Activated CD4-positive, alpha-beta T cell treated with anti-CD3 and anti-CD28 coated beads, Interleukin-2, amount 50 U/mL, for 1 hour (primary cell): ENCODE measurements at places on chromosomes 12 and 14.

DNA sequence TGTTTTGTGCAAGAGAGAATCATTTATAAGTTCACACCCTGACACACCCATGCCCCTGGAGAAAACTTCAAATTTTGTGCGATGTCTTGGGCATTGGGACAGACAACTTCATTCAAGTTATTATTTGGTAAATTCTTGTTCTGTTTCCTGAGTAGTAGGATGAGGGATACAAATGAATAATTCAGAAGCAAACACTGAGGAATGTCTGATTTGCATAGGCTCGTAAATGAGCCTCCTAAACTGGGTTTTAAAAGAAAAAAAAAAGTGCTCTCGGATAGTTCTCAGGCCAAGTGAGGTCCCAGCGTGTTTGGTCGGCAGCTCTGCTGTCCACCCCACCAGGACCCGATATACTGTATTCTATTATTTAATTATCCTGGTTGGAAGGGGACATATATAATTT lies 134.7 kb upstream of the CPM start:
- DNase-seq = no peak

GRCh38 chr14:91545946-91546716 lies 36.0 kb upstream of the PPP4R3A start:
- DNase-seq = no peak

GRCh38 chr14:70515811-70516210 lies 19.0 kb downstream of the ADAM20 start:
- no peak for DNase-seq

GRCh38 chr14:91088585-91089235 lies 25.2 kb upstream of the DGLUCY start:
- DNase-seq = no peak

DNA sequence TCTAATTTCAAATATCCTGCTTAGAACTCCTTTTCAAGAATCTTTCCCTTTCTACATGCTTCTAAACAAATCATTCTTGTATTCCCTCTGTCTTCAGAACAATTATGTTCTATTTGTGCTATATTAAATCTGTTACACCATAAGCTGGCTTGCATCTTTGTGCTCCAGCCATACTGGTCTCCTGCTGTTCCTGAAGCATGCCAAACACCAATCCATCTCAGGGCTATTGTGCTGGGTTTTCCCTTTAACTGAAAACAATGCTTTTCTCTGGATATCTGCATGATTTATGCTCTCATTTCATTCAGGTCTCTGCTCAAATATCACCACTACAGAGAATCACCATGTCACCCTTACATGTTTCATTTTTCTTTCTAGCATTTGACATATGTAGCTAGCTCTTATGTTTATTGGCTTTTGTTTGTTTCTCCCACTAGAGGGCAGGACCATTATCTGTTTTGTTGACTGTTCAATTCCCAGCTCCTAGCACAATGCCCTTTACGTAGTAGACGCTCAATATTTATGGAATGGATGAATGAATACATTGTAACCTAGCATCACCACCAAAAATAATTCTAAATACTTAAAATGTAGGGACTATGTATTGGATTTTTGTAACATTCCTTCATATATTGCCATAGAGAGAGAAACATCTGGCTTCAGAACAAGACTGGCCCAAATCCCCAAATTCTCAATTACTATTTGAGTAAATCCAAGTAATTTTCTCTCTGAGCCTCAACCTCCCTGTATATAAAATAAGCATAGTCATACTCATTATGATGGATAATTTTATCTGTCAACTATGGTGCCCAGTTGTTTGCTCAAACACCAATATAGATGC lies 302.0 kb upstream of the SYT1 start:
- DNase-seq = no peak

GRCh38 chr12:100612606-100613005 lies 39.1 kb downstream of the GAS2L3 start:
- no peak for DNase-seq

DNA sequence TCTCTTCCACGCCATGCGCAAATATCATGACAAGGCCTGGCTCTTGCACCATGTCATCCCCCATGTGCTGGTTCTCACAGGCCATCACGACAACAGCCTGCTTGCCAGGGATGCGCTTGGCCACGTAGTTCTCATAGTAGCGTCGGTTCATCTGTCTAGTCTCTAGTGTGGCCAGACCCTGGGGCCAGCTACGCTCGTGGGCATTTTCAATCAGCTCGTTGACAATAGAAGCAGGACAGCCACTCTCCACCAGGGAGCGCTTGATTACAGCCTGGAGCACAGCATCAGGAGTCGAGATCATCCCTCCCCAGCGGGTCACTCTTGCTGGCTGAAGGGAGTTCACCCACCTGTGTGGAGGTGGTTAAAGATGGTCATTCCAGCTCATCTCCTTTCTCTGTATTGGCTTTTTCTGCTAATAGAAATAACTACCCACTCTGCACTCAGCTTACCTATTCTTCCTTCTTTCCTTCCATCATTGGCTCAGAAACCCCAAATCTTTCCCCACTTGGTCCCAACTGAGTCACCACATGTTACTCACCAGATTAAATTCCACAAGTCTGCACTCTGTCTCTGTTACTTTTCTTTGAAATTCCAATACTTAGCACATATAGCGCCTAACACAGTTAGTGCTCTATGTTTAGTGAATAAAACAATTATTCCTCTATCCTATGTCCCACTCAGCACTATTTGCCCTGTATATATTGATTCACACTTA lies 15.1 kb downstream of the RNF41 start:
- DNase-seq = peak; percentile 38

DNA sequence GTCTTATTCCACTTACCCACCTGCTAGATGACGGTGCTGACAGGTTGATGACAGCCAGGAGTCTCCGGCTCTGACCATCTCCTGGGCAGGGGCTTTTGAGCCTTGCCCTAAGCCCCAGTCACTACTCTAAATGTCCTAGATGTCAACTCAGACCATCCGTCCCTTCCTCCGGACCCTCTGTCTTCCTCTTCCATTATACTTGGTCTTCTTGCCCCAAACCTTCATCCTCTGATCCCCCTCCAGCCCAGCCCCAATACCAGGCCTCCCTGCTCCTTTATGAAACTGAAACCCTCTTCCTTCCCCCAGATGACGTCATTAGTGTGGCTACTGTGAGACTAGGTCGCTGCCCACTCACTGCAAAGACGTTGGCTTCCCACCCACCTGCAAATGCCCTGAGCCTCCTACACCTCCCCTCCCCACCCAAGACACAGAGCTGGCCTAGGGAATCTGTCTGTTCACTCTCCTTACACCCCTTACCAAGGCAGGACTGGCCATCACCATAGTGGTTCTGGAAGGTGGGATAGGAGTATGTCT lies 10.1 kb downstream of the KRT71 start:
- DNase-seq = no peak

DNA sequence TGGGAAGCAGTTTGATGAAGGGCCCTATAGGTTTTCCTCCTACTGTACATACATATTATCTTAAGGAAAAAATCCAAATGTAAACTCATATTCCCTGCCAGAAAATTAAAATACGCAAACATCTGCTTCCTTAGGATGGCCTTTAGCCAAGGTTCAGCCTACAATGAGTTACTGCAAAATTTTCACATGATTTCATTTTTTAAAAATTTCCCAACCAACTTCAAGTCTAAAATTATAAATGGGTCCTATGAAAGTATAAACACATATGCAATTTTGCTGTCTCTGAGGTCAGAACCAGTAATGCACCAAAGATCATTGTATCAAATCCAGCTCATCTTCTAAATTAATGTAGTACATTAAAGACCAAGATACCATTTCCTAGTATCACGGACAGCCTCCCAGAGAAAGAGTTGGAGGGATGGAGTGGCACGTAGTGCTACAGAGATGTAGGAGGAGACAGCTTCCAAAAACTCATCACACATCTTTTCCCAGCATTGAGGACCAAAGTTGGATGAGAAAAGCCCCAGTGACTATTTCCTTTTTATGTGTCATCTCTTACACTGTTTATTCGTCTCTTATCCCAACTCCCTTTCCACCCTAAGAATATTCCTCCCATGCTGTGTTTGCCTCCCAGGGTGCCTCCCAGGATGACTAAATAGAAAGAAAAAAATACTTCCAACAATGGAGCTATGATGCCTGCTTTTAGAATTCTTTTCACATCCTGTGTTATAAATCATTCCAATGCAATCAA lies 92.3 kb upstream of the SLCO1C1 start:
- no peak for DNase-seq

DNA sequence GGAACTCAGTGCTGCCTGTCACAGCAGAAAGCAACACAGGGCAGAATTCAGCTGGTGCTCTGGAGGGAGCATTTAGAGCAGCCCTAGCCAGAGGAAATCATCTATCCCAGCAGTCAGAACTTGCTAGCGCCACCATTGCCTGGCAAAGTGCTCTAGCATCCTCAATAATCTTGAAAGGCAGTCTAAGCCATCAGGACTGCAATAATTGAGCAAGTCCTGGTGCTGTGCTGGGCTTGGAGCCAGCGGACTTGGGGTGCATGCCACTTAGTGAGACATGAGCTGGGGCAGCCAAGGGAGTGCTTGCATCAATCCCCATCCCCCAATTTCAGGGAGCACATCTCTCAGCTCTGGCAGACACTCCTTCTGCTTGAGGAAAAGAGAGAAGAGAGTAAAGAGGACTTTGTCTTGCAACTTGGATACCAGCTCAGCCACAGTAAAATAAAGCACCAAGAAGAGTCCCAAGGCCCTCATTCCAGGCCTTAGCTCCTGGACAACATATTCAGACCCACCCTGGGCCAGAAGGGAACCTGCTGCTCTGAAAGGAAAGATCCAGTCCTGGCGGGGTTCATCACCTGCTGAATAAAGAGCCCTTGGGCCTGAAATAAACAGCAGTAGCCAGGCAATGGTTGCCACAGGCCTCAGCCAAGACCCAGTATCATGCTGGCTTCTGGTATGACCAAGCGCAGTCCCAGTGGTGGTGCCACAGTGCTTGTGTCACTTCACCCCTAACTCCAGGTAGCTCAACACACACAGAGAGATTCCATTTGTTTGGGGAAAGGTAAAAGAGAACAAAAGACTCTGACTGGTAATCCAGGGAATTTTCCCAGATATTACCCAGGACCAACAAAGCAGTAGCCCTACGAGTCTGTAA lies 44.5 kb upstream of the ZDHHC17 start:
- DNase-seq = no peak

DNA sequence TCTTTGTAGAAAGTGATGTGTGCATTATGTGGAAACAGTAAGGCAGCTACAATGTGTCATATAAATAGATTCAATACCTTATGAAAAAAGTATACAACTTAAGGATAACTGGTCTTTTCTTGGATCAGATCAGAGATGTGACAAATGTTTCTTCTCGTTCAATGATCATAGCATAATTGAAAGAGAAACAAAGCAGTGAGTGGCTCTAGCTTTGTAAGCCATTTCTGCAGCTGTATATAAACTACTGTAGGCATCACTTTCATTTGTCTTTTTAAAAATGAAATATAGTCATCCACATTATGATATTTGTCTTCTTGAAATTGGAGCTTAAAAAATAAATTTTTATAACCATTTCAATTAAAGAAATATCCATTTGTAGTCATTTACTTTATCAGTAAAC lies 63.8 kb upstream of the LMO3 start:
- no peak for DNase-seq

DNA sequence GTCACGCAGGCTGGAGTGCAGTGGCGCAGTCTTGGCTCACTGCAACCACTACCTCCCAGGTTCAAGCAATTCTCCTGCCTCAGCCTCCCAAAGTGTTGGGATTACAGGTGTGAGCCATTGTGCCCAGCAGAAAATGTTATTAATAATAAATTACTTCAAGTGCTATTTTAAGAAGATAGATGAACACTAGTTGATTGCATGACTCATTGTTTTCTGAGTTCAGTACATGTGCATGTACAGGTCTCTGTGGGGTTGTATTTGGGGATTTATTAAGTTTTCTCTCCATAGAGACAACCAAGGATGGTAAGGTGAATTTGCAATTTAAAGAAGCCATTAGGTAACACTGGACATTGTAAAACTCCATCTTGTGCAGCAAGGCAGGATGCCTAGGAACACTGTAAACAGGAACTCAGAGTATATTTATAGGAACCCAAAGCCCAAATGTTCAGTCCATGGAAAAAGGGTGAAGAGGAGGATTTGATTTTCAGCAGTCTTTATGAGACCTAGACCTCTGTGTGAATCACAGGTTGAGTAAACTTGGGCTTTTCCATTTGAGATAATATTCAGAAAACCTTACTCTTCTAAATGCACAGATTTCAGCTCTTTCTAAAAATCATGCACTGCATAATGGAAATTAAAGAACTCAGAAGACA lies 49.3 kb upstream of the TMPO start:
- no peak for DNase-seq

DNA sequence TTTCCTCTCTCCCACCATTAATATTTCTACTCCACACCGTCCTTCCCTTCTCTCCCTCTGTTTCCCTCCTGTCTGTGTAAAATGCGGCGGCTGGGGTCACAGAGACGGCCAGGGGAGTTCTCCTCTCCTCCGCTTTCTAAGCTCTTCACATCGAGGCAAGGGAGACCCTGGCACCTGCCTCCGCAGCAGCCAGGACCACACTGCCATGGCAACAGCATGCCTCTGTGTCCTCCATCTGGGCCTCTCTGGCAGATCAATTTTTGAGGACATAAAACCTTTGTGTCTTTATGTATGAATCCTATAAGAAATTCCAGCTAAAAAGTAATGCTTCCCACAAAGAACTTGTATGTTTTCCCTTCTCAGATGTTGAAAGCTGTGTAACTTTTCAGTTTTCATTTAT lies 41.4 kb downstream of the DYRK4 start:
- no peak for DNase-seq

DNA sequence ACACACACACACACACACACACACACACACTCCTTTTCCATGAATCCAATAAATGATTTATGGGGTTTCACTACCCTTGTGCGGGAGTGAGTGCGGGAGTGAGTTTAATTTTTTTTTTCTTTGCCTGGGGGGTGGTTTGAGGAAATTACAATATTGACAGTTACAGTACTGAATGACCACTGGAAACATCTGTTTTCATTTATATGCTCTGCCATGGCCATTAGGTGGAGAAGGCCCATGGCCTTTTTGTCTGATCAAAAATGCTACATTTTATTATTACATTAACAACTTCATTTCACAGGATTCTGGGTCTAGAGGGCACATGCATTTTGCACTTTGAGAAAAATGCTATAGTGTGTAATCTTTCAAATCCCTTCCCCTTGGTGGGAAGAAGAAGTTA lies 5.9 kb downstream of the TBX3 start:
- no peak for DNase-seq

GRCh38 chr12:104991565-104992128 lies 5.5 kb downstream of the NOPCHAP1 start:
- DNase-seq = no peak
